Memory B cell (primary cell): ENCODE measurements at places on chromosomes 12 and 14.

GRCh38 chr12:2291182-2291832 is 238.5 kb downstream of the CACNA1C start:
- peaks cover 13% of the 10 kb centered on the region for H3K27me3 ChIP-seq
- H3K36me3 ChIP-seq: no peaks in the 10 kb centered on the region
- DNase-seq: peak; percentile 56

DNA sequence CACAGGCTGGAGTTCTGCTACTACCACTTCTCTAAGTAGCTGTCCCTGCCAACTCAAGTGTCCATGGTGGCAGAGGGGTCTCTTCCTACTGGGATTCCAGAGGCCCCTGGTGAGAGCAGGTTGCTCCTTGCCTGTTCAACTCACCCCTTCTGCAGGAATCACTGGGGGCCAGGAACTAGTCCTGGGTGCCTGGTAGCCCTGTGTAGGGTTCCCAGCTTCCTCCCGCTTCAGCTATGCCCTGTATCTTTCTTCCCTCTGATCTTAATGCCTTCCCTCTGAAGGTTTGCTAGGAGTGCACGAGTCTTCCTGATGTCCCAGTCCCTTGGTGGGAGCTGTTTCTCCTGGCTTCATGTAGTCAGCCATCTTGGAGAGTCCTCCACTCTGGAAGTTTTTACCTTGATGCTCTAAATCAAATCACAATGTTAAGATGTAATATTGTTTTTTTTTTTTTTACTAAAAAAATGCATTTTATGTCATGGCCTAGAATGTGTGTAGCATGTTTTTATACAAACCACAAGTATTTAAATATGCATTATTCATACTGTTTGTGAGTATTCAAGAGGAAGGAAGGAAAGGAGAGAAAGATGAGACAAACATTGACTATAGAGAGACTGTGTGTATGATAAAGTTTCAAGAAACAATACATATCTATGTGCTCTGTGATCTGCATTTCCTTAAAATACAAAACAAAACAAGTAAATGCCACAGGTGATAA is 54.7 kb downstream of the FRS2 start:
- H3K4me1 ChIP-seq: peaks cover 38% of the 10 kb centered on the region
- H3K36me3 ChIP-seq: peaks cover 22% of the 10 kb centered on the region
- DNase-seq: no peak
- H3K27ac ChIP-seq: no peak overlapping the region
- no peaks in the 10 kb centered on the region for H3K27me3 ChIP-seq
- no peak overlapping the region for H3K4me3 ChIP-seq

DNA sequence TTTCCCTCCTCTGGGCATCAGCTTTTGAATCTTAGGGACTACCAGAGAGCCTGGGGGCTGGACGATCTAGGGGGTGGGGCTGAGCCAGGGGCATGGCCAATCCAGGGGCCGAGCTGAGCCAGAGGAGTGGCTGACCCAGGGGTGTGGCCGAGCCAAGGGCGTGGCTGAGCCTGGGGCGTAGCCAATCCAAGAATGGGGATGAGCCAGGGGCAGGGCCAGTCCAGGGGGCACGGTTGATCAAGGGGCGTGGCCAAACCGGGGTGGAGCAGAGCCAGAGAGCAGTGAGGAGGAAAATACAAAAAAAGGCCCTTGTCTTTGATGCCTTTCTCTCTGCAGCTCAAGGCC is 219.3 kb upstream of the NOS1 start:
- no peak overlapping the region for H3K27ac ChIP-seq
- H3K36me3 ChIP-seq: no peaks in the 10 kb centered on the region
- H3K27me3 ChIP-seq: peaks cover 6% of the 10 kb centered on the region
- DNase-seq: no peak

DNA sequence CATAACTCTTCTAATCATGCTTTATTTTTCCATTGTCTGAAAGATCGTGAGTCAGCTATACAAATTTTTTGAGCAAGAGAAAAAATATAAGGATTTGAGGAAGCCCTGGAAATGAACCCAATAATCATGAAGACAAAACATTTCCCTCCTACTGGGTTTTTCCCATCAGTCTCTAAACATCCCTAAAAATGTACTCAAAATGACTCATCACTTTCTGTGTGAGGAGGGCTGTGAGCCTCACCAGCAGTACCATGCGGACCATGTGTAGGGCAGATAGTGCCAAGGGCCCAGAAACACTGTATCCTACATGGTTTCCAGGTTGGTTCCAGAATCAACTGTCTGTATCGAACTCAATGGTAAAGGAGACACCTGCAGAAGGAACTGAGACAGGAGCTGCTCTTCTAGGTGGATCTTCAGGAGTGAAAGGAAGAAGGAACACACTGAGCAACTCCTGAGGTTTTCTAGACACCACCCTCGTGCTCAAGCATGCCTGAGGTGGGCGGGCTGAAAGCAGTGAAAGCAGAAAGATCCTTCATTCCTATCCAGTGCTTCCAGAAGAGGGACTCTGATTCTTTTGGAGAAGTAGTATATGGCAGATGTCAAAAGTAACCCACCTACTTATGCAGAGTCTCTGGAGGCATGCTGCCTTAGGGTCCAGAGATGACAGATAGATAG is 48.6 kb upstream of the RHOJ start:
- H3K27ac ChIP-seq: no peak overlapping the region
- no peak overlapping the region for H3K4me3 ChIP-seq
- DNase-seq: no peak
- no peaks in the 10 kb centered on the region for H3K36me3 ChIP-seq

GRCh38 chr12:42885677-42886076 is 296.1 kb upstream of the PRICKLE1 start:
- no peak overlapping the region for H3K27ac ChIP-seq
- no peak overlapping the region for H3K4me3 ChIP-seq
- DNase-seq: no peak
- H3K27me3 ChIP-seq: peaks cover 3% of the 10 kb centered on the region
- no peaks in the 10 kb centered on the region for H3K4me1 ChIP-seq

DNA sequence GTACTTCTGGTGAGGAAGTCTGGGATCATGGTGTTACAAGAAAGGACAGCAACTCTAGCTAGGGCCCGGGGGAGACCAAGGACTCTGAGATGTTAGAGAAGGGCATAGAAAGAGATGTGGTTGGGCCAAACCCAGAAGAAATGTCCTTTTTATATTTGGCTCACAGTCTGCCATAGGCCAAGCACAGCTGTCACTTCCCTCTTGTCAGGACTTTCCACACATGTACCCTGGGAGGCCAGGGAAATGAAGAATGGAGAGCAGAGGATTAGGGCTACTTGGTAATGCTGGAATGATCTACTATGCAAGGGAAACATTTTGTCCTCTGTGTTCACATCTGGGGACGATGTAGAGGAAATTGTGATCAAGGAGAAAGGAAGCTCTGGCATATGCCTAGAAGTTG is 9.2 kb downstream of the MYO1A start:
- no peak overlapping the region for H3K27ac ChIP-seq
- peaks cover 3% of the 10 kb centered on the region for H3K4me1 ChIP-seq
- DNase-seq: no peak
- peaks cover 1% of the 10 kb centered on the region for H3K27me3 ChIP-seq

DNA sequence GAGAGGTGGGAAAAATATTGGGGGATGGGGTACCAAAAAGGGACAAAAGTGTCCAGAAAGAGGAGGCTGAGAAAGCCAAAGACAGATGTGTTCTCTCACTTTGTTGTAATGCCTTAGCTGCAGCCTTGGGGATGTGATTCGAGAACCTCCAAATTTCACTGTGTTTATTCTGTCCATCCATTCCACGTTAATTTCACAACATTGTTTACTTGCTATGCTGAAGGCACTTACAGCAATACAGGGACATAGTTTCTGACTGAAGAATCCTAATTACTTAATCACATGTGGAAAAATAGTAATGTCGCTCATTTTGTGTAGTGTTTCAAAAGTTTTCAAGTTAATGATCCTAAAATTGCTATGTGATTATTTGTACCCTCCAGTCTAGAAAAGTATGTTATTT is 146.2 kb upstream of the SLC38A2 start:
- H3K4me1 ChIP-seq: peaks cover 24% of the 10 kb centered on the region
- no peak overlapping the region for H3K27ac ChIP-seq
- H3K4me3 ChIP-seq: no peak overlapping the region
- no peaks in the 10 kb centered on the region for H3K27me3 ChIP-seq
- H3K36me3 ChIP-seq: peaks cover 8% of the 10 kb centered on the region
- no peak for DNase-seq

- H3K27me3 ChIP-seq: no peaks in the 10 kb centered on the region
- no peak for DNase-seq
- peak overlapping the region; percentile 63 for H3K27ac ChIP-seq
- no peak overlapping the region for H3K4me3 ChIP-seq
- H3K4me1 ChIP-seq: peaks cover 15% of the 10 kb centered on the region
- peaks cover 10% of the 10 kb centered on the region for H3K36me3 ChIP-seq
Measured at GRCh38 chr12:121893961-121894460, 5.4 kb downstream of the PSMD9 start.

GRCh38 chr14:35073486-35073885 is 27.4 kb downstream of the FAM177A1 start:
- peaks cover 2% of the 10 kb centered on the region for H3K4me1 ChIP-seq
- peaks cover 20% of the 10 kb centered on the region for H3K36me3 ChIP-seq

- H3K4me3 ChIP-seq: peak overlapping the region; percentile 86
- peaks cover 11% of the 10 kb centered on the region for H3K4me1 ChIP-seq
- no peaks in the 10 kb centered on the region for H3K36me3 ChIP-seq
- H3K27ac ChIP-seq: peak overlapping the region; percentile 86
- no peaks in the 10 kb centered on the region for H3K27me3 ChIP-seq
Measured at GRCh38 chr12:31325524-31325875, 450 bp downstream of the SINHCAF start.

- no peak overlapping the region for H3K4me3 ChIP-seq
- peaks cover 44% of the 10 kb centered on the region for H3K4me1 ChIP-seq
- H3K36me3 ChIP-seq: peaks cover 29% of the 10 kb centered on the region
- DNase-seq: no peak
- no peaks in the 10 kb centered on the region for H3K27me3 ChIP-seq
- H3K27ac ChIP-seq: no peak overlapping the region
Measured at GRCh38 chr12:11710906-11711305, 61.4 kb downstream of the ETV6 start.

DNA sequence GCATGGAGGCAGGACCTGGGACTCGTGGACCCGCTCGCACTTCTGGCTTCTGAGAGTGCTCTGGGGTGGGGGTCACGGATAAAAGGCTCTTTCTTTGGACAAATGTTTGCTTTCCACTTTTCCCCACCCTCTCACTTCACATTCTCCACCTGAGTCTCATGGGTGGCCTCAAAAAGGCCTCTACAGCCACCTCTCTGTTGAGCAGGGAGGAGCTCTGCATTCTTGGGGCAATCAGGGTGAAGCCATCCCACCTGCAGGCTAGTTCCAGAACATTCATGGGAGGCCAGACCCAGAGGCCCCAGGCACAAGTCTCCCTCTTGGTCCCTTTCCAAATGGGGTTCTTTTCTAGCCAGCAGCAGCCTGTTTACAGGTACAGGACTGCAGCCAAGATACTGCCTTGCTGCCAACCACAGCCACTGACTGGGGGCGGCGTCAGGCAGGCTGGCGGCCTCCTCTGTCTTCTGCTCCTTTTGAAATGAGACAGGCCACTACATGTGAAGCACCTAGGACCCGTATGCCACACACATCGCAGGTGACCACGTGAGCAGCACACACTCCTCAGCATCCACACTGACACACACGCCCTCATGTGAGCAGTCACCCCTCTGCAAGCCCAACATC is 18.2 kb upstream of the CEBPE start:
- no peak overlapping the region for H3K4me3 ChIP-seq
- no peak for DNase-seq
- H3K27ac ChIP-seq: no peak overlapping the region
- no peaks in the 10 kb centered on the region for H3K36me3 ChIP-seq
- H3K4me1 ChIP-seq: no peaks in the 10 kb centered on the region

- peak overlapping the region; percentile 73 for H3K4me3 ChIP-seq
- H3K36me3 ChIP-seq: no peaks in the 10 kb centered on the region
- H3K27ac ChIP-seq: peak overlapping the region; percentile 88
- H3K4me1 ChIP-seq: peaks cover 38% of the 10 kb centered on the region
- no peaks in the 10 kb centered on the region for H3K27me3 ChIP-seq
Measured at GRCh38 chr12:4118017-4118510, 155.5 kb upstream of the CCND2 start.

GRCh38 chr14:74408870-74409269 is 17.1 kb downstream of the SYNDIG1L start:
- no peak for DNase-seq
- no peaks in the 10 kb centered on the region for H3K36me3 ChIP-seq
- no peak overlapping the region for H3K27ac ChIP-seq
- no peak overlapping the region for H3K4me3 ChIP-seq
- peaks cover 22% of the 10 kb centered on the region for H3K4me1 ChIP-seq

GRCh38 chr14:102421411-102422057 is 58.8 kb downstream of the TECPR2 start:
- H3K27ac ChIP-seq: no peak overlapping the region
- H3K4me3 ChIP-seq: no peak overlapping the region
- DNase-seq: no peak
- peaks cover 13% of the 10 kb centered on the region for H3K36me3 ChIP-seq

- DNase-seq: no peak
- peaks cover 20% of the 10 kb centered on the region for H3K4me1 ChIP-seq
- H3K4me3 ChIP-seq: no peak overlapping the region
- H3K27ac ChIP-seq: no peak overlapping the region
Measured at GRCh38 chr14:76931631-76932402, 96.7 kb downstream of the IRF2BPL start.
